Activated CD4-positive, alpha-beta T cell treated with anti-CD3 and anti-CD28 coated beads, Interleukin-2, amount 50 U/mL, for 16 hours (primary cell): ENCODE measurements at places on chromosomes 13 and 19.

GRCh38 chr13:64810750-64811149 lies 2419.4 kb downstream of the PCDH9 start:
- DNase-seq = no peak

GRCh38 chr13:107210723-107211030 lies 642.7 kb upstream of the ARGLU1 start:
- no peak for DNase-seq

GRCh38 chr19:647566-648284 lies 8.0 kb downstream of the FGF22 start:
- no peak for DNase-seq

GRCh38 chr13:99507986-99508385 lies 6.7 kb downstream of the TM9SF2 start:
- no peak for DNase-seq

DNA sequence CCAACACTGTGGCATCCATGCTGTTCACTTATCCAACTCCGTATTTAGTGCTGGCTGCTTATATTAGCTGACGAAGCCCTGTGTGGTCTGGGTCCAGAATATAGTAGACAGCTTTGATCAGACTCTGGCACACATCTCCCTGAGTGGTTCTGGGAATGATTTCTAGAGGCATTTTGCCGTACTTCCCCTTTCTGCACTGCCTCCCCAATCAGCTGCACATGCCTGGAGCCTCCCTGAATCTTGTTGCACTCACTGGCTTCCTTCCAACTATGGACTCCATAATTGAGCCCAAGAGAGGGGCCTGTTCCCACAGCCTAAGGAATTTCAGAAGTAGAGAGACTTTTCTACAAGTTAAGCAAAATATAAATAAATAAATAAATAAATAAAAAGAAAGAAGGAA lies 30.4 kb upstream of the PCDH8 start:
- no peak for DNase-seq

- DNase-seq = no peak
Measured at GRCh38 chr19:35069696-35070095, 28.2 kb downstream of the HPN start.

GRCh38 chr19:4068047-4068966 lies 1.6 kb upstream of the ZBTB7A start:
- no peak for DNase-seq
